ENCODE measurements at places on chromosomes 2 and 18.

GRCh38 chr2:128841803-128842202 lies 523.1 kb upstream of the HS6ST1 start:
- H3K27ac ChIP-seq, result no peak overlapping the region
- H3K4me1 ChIP-seq, result no peaks in the 10 kb centered on the region
- no peaks in the 10 kb centered on the region for H3K36me3 ChIP-seq
- H3K4me3 ChIP-seq, result no peak overlapping the region

DNA sequence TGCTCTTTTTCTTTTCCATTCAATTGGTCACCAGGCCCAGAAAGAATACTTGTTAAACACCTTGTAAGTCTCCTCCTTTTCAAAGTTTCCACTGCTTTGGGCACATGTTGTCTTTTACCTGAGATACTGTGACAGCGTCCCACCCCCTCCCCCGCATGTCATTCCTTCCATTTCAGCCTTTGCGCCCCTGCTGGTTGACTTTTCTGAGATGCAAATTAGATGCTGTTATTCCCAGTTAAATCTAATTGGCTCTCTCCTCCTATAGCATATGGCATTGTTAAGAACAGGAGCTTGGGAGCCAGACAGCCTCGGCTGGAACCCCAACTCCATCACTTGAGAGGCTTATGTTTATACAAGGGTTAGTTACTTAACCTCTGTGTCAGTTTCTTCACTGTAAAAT lies 80.3 kb upstream of the GAREM1 start:
- peaks cover 8% of the 10 kb centered on the region for H3K4me1 ChIP-seq
- DNase-seq, result peak; percentile 28
- no peak overlapping the region for H3K4me3 ChIP-seq
- no peak overlapping the region for H3K27ac ChIP-seq
- H3K36me3 ChIP-seq, result no peaks in the 10 kb centered on the region
- no peaks in the 10 kb centered on the region for H3K27me3 ChIP-seq

DNA sequence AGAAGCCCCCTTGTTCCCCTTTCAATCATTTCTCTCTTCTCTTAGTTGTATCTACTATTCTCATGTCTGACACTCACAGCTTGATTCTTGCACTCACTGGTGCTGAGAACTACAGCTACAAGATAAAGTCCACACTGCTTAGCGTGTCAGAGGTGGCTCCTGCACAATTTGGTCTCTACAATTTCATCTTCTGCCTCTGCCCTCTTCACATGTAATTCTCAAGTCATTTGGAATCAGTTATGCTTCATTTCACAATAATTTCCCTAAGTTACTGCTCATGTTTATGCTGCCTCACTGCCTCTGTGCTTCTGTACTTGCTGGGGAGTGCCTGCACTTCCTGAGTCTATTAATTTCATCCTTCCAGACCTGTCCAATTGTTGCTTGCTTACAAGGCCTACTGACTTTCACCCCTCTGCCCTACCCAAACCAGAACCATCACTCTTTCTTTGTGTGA lies 11.6 kb upstream of the NAB1 start:
- no peak overlapping the region for H3K4me3 ChIP-seq
- H3K27me3 ChIP-seq, result peaks cover 3% of the 10 kb centered on the region
- H3K36me3 ChIP-seq, result no peaks in the 10 kb centered on the region
- H3K27ac ChIP-seq, result no peak overlapping the region
- no peak for DNase-seq

- H3K4me3 ChIP-seq, result no peak overlapping the region
- H3K27me3 ChIP-seq, result peaks cover 4% of the 10 kb centered on the region
- no peak overlapping the region for H3K27ac ChIP-seq
- peaks cover 6% of the 10 kb centered on the region for H3K4me1 ChIP-seq
Measured at GRCh38 chr2:131154647-131155046, 49.5 kb downstream of the PLEKHB2 start.

GRCh38 chr2:25375989-25376545 lies 34.3 kb upstream of the DNMT3A start:
- H3K4me1 ChIP-seq, result peaks cover 4% of the 10 kb centered on the region
- H3K27ac ChIP-seq, result no peak overlapping the region
- DNase-seq, result no peak
